Hepatocyte (in vitro differentiated cells): ENCODE measurements at places on chromosomes 16 and 17. TPM values are rescaled to one million over a fixed set of nuclear protein-coding genes. Genes with fewer than 3 reads are reported as not detected.

Gene CCL14
- 0.27 and 1.5 TPM in 2 replicates for total RNA-seq

Gene CTDNEP1
- total RNA-seq: 44.6 and 62.7 TPM in 2 replicates

Gene KRT33B
- not detected in 2 replicates for total RNA-seq

Gene MYH13
- 0.03 TPM in 1 of 2 replicates, not detected in the other for total RNA-seq

Gene ZFHX3
- 11.5 and 11.6 TPM in 2 replicates for total RNA-seq

GRCh38 chr17:20189302-20189701, 180.1 kb downstream of the SPECC1 start:
- peak; percentile 28 for DNase-seq

GRCh38 chr17:5950878-5951277, 119.3 kb upstream of the WSCD1 start:
- no peak for DNase-seq

GRCh38 chr17:80105762-80106161, 4.4 kb downstream of the GAA start:
- DNase-seq: no peak

GRCh38 chr17:60311936-60312335, 80.0 kb downstream of the USP32 start:
- no peak for DNase-seq

DNA sequence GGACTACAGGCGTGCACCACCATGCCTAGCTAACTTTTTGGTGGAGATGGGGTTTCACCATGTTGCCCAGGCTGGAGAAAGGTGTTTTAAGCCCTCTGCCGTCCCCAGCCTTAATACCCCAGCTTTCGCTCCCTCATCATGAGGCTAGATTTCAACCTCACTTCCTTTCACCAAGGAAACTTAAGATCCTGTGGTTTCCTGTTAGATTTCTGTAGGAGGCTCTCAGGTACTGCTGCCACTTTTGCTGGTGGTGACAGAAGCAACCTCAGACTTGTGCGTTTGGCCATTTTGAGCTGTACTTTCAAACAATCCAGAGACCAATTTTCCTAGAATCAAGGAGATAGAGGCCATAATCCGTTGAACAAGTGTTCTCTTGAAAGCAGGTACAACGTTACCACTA, 36.2 kb downstream of the MPHOSPH6 start:
- DNase-seq: no peak

- peak; percentile 83 for DNase-seq
These were observed 8.5 kb downstream of the ITGA3 start for GRCh38 chr17:50064253-50065001.

DNA sequence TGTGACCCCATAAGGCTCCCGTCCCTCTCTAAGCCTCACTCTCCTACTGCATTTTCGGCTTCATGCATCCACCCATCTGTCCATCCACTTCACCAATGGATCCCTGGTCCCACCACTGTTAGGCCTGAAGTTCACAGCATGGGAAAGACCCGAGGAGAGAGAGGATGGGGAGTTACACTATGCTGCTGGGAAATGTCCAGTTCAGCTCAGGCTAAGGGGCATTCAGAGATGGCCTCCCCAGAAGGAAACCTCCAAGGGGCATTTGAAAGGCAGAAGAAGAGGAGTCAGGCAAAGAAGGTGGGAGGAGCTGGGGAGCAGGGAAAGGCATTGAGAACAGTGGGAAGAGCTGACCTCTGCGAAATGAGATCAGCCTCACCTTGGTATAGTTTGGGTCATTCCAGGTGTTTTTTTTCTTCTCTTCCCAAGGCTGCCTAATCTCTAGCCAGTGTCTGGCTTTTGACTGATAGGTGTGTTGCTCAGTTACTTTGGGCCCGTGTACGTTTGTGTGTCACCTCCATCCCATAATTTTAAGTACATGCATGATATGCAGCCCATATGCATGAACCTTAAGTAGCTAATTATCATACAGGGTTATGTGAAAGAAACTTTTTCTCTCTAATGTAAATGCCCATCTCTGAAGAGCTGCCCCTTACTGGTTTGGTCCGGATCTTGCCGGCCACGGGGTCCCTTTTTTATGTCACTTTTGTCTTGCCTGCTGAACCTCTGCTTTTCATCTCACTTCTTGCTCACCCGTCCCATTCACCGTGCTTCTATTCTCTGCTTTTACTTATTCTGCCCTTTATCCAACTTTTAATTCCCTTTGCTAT, 11.6 kb upstream of the DRC7 start:
- no peak for DNase-seq

DNA sequence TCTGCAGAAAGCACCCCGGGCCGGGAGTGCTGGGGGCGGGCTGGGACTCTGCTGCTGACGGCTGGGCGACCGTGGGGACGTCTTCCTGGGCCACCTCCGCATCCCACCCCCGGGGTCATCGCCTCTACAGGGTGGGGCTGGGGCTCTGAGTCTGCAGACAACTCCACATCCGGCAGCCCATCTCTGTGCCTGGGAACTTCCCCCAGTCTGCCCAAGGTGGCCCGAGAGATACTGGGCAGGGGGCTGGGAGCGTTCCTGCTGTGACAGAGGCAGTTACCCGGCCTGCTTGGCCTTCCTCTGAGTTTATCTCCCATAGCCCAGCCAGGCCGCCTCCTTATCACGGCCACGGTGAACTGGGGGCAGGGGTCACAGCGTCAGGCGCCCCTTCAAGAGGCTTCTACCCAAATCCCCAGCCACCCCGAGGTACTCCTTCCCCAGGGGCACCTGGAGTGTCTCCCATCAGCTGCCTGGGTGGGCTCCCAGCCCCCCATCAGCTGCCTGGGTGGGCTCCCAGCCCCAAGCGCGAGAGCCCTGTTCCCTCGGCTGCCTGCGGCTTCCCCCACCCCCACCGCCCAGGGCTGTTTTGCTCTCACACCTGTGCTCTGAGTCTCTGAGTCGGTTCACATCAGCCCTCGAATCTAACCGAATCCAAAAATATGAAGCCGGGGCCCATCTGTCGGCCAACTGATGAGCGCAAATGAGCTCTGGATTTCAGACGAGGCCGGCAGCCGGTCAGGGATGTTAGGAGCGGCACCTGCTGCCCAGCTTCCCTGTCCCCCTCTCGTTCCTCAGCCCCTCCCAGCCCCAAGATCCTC, 15.6 kb upstream of the CBFA2T3 start:
- DNase-seq: no peak

GRCh38 chr16:85676466-85676865, 12.3 kb downstream of the GINS2 start:
- DNase-seq: no peak

DNA sequence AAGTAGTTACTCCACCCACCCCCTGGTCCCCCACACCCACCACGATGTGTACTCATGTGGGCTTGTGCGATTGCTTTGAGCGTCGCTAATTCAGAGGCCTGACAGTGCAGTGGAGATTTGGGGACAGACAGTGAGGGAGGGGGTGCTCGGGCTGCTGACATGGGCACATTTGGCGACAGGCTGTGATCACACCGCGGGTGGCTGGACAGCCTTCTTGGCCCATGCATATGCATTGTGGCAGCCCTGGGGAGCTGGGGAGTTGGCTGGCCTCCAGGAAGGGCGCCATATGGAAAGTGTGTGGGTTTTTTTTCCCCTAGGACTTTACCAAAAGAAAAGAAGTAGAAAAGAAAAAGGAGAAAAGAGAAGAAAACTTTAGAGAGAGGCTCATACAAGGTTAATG, 275.5 kb upstream of the N4BP1 start:
- DNase-seq: no peak

DNA sequence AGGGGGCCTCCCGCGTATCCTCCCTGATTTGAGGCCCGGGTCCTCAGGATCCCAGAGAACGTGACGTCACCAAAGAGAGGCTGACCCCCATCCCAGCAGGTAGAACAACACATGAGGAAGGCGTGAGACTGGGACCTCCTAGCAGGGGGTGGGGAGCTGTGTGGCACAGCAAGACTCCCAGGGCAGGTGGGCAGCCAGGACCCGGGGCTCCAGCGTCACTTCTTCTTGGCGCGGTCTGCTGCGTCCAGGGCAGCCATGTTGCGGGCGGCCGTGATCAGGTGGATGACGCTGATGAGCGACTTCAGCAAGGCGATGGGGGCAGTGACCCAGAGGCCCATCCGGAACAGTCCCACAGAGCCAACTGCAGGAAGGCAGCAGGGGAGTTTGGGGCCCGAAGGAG, 4.1 kb downstream of the CDIPT start:
- no peak for DNase-seq

DNA sequence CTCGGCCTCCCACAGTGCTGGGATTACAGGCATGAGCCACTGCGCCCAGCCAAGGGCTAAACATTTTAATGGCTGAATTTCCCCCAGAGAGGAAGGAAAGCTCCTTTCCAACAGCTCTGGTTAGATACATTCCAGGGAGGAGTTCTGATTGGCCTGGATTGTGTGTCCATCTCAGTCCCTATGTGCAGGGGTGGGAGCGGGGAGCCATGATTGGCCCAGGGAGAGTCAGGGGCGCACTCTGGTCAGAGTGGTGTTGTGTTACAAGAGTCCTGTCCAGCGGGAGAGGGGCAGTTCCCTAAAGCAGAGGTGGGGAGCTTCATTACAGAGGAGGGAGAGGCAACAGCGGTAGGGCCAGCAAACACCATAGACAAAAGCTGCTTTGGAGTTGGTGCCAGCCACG, 75.0 kb downstream of the RAP1GAP2 start:
- no peak for DNase-seq

DNA sequence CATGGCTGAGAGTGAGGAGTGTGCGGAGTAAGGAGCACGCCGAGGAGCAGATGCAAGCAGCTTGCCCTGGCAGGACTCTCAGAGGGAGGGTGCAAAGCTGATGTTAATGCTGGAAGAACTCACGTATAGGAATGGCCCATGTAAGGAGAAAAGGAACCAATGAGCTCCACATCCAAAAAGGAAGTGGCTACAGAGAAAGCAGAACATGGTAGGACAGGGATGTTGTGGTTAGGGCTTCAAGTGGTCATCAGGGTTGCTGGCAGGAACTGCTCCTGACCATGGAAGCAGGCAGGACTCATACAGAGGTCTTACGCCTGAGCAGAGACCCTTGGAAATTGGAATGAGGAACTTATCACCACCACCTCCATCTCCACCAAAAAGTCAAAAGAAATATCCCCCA, 5.2 kb downstream of the MYO1D start:
- DNase-seq: no peak

DNA sequence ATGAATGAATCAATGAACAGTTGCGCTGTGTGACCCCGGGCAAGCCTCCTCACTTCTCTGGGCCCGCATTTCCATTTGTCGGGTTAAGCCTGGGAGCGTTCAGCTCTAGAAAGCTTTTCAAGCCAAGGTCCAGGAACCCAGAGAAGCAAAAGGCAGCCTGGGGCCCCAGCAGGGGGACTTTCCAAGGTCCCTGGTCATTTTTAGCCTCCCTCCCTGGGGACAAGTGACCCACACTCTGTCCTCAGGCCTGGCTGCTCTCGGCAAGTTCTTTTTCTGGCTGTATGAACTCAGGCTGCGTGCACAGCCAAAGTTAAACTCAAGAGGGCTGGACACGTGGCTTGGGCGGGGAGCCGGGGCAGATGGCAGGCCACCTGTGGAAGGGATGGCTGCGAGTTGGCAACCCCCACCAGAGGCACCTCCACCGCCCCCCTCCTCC, 41.4 kb upstream of the CIBAR2 start:
- no peak for DNase-seq

DNA sequence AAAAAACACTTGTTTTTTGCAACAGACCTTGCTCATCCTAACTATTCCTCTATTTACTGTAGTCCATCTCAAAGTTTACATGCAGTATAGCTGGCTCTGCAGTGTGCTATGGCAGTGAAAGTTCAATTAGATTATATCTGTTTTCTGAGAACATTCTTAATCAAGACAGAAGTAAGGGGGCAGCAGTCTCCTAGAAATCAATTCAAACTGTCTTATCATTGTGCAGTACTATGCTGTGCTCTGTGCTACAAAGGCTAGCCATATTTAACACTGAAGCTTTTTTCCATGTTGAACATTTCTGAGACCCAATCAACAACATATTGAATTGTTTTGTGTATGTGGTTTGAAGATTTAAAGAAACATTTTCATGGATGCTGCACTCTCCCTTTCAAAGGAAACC, 11.4 kb downstream of the NETO2 start:
- no peak for DNase-seq

- DNase-seq: peak; percentile 81
These were observed 919.1 kb upstream of the EEF2KMT start for GRCh38 chr16:6016530-6017184.
